ENCODE measurements at places on chromosomes 4 and X.

- no peak for DNase-seq
Measured at GRCh38 chr4:184362396-184362795, 112.0 kb downstream of the IRF2 start.

DNA sequence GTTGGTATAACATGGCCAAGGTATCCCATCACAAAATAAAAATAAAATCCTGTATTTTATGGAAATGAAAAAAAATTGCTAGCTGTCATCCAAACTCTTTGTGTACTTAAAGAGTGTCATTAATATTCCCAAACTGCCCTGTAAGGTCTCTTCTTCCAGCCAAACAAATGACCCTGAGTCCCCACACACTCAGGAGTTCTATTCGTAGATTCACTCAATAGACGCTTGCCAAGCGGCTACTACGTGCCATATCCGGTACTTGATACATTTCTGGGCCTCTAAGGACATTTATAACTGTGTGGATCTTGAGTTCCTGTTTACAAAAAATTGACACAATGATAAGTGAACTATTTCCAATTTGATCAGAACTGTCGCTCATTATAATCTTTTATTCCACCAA is 245.1 kb downstream of the SCFD2 start:
- DNase-seq, result no peak

GRCh38 chr4:98508829-98509598 is 149.4 kb downstream of the TSPAN5 start:
- DNase-seq, result no peak

- no peak for DNase-seq
Measured at GRCh38 chr4:169174247-169174646, 96.5 kb downstream of the SH3RF1 start.

DNA sequence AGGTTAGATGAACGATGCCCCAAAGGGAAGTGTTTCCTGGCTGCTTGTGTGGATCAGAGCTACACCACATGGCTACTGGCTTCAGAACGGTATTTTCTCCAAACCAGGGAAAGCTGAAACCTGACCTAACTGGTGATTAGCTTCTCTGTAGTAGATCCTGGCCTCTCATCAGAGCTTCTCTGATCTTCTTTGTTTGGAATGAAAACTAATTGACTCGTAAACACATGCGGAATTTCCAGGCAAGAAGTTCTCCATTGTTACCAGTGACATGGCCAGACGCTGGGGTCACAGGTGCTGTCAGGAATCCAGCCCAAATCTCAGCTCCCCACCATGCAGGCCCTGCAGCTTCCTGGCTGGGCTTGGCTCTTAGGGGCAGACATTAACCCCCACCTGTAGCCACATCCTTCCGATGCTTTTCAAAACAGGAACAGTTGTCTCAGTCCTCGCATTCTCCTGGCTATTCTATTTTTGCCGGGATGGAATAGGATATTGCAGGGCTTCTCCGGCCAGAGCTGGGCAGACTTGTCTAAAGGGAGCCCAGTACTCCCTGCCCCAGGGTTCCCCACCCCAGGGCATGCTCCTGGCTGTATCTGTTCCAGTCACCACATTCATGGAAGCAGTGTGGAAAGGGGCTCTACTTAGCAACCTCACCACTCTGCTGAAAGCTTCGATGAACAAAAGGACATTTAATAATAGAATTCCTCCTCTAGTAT is 305.4 kb upstream of the F9 start:
- no peak for DNase-seq

GRCh38 chr4:92305878-92306520 is 2.2 kb downstream of the GRID2 start:
- DNase-seq, result no peak

DNA sequence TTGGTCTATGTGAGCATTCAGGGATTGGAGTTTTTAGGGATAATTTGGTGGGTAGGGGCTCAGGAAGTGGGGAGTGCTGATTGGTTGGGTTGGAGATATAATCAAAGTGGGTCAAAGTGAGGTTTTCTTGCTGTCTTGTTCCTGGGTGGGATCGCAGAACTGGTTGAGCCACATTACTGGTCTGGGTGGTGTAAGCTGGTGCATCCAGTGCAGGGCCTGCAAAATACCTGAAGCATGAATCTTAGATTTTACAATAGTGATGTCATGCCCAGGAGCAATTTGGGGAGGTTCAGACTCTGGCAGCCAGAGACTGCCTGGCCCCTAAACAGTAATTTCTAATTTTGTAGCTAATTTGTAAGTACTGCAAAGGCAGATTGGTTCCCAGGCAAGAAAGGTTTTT is 665.6 kb upstream of the PRKX start:
- DNase-seq, result no peak

- DNase-seq, result no peak
Measured at GRCh38 chr4:61762722-61763627, 562.8 kb downstream of the ADGRL3 start.

- no peak for DNase-seq
Measured at GRCh38 chr4:158172261-158173258, at the start of gene GASK1B. Gene GASK1B (minus strand): TSS chr4:158173025. CDS start chr4:158171375, 1,650 bp downstream.

- DNase-seq, result no peak
Measured at GRCh38 chrX:118171356-118171755, 54.7 kb upstream of the KLHL13 start.
